Cerebellum (tissue), 4 donors: ENCODE measurements at places on chromosomes 12 and 14. TPM values are rescaled to one million over a fixed set of nuclear protein-coding genes. Genes with fewer than 3 reads are reported as not detected.

Gene C14orf180
- total RNA-seq = 0.18 TPM

Gene ANKS1B
- total RNA-seq = 331 TPM

Gene SLC38A4
- 1.4 TPM for total RNA-seq

DNA sequence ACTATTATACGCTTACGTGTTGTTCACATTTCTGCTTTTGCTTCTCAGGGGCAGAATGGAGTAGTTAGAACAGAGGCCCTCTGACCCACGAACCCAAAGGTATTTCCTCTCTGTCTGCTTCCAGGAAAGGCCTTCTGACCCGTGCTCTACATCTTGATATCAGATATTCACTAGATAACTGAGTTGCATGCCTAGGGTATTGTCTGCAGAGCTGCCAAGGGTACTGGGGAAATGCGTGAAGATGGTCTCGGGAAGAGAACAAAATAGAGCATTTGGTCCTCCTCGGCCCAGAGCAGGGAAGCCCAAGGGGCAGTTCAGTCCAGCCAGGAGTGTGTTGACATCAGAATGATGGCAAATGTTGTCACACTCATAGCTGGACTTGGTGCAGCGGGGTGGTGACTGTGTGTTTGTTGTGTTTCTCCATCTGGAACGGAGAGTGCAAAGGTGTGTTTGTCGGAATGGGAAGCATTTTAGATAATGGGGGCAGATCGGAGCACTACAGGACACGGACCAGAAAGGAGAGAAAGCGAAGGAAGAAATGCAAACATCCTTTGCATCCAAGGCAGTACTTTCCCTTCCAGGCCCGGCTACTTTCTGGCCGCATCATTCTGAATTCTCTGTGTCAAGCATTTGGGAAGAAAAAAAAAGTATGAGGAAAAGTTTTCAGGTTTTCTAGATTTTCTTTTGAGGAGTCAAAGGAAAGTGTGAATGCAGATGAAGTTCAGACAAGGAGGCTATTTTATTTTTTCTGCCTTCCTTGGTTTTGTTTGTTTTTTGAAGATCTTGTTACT, 8.1 kb downstream of the GLT1D1 start:
- DNase-seq = no peak

DNA sequence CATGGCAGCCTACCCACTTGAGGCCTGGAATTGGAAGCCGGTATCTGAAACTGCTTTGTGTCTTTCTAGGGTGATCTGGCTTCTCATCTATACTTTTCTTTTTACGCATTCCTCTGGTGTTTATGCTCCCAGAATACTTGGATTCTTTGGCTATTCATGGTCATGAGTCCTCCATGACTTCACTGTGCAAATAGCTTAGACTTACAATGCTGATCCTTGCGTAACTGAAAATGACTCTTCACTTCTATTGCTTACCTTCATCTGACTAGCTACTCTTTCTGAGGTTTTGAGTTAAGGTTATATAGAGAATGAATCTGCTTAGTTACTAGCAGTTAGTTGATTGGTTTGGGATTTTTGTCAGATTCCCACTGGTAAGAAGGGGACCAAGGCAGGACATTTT, 121.7 kb upstream of the NOVA1 start:
- DNase-seq = no peak

GRCh38 chr14:106185837-106186233, 659.5 kb downstream of the TMEM121 start:
- no peak for DNase-seq

DNA sequence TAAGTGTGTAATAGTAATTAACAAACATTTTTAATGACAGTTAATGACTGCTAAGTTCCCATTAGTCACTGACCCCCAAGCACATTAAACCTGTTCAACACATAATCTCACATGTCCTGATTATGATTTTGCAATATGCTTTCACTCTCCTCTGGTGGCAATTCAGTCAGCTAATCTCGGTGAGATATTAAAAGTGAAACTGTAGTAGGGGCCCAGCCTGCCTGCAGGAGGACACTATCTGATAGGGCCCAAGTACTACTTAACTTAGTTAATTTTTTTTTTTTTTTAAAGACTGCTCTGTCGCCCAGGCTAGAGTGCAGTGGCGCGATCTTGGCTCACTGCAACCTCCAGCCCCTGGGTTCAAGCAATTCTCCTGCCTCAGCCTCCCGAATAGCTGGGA, 48.8 kb downstream of the CIT start:
- DNase-seq = no peak

Gene STXBP6
- total RNA-seq = 6.3 TPM
